Caco-2 (cell line): ENCODE measurements at places on chromosomes 2 and 18.

DNA sequence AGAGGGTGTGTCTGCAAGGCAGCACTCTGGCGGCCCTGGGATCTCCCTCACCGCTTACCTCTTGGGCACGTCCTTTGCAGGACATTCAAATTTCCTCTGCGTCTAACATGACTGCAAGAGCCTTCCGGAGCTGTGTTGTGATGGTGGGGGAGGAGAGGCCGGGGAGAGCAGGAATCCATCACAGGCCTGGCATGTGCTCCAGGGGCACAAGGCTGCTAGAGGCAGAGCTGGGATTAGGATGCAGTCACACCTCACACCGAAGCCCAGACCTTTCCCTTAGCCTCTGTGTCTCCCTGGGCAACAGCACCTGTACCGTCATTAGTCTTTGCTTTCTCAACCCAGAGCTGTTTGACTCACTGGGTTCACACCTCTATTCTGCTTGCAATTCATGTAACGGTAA, 111.3 kb downstream of the CMPK2 start:
- no peak overlapping the region for H3K4me3 ChIP-seq
- DNase-seq: no peak
- no peak overlapping the region for H3K27ac ChIP-seq
- H3K27me3 ChIP-seq: no peaks in the 10 kb centered on the region

GRCh38 chr18:1914489-1914888, 656.8 kb downstream of the METTL4 start:
- no peak overlapping the region for H3K4me3 ChIP-seq
- no peak overlapping the region for H3K27ac ChIP-seq
- no peaks in the 10 kb centered on the region for H3K36me3 ChIP-seq
- peak; percentile 32 for DNase-seq
- no peaks in the 10 kb centered on the region for H3K27me3 ChIP-seq

DNA sequence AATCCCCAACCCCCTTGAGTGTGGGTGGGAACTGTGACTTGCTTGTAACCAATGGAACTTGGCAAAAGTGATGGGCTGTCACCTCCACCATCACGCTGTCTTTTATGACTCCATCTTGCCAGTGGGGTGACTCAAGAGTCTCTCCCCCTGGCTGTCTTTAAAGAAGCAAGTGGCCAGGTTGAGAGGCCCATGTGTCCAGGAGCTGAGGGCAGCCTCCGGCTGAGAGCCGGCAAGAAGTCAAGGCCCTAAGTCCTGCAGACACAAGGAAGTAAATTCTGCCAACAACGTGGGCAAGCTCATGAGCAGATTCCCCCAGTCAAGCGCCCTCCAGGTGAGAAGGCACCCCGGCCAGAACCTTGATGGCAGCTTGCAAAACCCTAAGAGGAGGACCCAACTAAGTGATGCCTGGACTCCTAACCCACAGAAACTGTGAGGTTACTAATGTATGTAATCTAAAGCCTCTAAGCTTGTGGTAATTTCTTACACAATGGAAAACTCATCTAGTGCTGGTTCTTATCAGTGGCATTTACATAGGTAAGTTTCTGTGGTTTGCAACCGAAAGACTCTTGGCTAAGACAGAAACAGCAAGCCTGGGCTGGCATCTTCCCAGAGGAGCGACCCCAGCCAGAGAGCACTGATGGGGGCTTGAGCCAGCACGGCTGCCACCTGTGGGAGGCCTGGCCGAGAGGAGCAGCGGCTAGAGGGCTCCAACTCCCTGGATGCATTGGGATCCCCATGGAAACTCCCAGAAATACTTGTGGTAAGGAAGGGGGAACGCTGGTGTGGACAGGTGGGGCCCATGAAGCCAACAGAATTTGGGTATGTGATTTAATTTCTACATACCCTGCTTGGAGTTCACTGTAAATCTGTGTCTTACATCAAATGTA, 49.3 kb downstream of the CIB4 start:
- no peak overlapping the region for H3K27ac ChIP-seq
- H3K36me3 ChIP-seq: no peaks in the 10 kb centered on the region
- H3K4me3 ChIP-seq: no peak overlapping the region
- no peaks in the 10 kb centered on the region for H3K27me3 ChIP-seq
- peak; percentile 28 for DNase-seq

- H3K27ac ChIP-seq: no peak overlapping the region
- peak; percentile 23 for DNase-seq
- no peaks in the 10 kb centered on the region for H3K36me3 ChIP-seq
Measured at GRCh38 chr2:218024871-218025270, 22.1 kb upstream of the TNS1 start.

DNA sequence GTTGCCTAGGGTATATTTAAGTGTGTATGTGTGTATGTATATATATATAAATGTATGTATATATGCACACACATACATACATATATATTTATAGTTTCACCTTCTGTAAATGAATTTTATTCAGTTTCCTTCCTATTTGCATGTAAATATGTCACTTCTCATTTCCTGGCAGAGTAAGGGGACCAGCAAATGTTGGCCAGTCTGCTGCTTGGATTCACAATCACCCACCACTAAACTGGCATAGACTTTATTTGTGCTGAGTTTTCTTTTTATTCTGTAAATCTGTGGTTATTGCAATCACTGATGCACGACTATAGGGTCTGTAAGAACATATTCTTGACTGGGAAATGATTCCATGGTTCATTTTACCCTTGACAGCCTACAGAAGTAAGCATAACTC, 640.4 kb upstream of the FAM98A start:
- no peak overlapping the region for H3K4me3 ChIP-seq
- no peaks in the 10 kb centered on the region for H3K4me1 ChIP-seq
- no peaks in the 10 kb centered on the region for H3K36me3 ChIP-seq
- H3K27me3 ChIP-seq: no peaks in the 10 kb centered on the region
- DNase-seq: no peak

GRCh38 chr2:53353135-53354114, 414.2 kb upstream of the CHAC2 start:
- no peak overlapping the region for H3K4me3 ChIP-seq
- H3K4me1 ChIP-seq: no peaks in the 10 kb centered on the region
- no peaks in the 10 kb centered on the region for H3K27me3 ChIP-seq
- H3K27ac ChIP-seq: no peak overlapping the region
